Stimulated activated effector memory CD8-positive, alpha-beta T cell treated with anti-CD3 and anti-CD28 coated beads, Interleukin-12 subunit alpha, Interleukin-12 subunit beta, amount 100 ng/mL, for 72 hours (primary cell): ENCODE measurements at places on chromosomes 5 and 9.

DNA sequence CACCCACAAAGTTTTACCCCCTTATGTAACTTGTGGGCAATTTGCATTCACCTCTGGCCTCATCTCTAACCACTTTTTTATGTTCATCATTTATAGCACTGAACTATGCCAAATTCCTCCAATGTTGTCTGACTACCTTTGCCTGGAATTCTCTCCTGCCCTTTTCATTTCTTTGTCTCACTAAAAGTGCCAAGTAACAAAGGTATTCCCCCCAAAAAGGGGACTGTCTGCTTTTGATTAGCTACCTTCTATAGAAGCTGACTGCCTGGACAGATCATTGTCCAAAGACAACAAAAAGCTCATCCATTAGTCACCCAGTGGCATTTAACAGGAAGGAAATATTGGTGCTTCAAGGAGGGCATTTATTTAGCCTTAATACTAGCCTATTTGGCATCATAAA, 189.9 kb upstream of the VCAN start:
- DNase-seq, result no peak

- no peak for DNase-seq
Measured at GRCh38 chr5:154559398-154560276, 81.6 kb upstream of the HAND1 start.

- DNase-seq, result no peak
Measured at GRCh38 chr9:71202931-71203330, 81.5 kb upstream of the TRPM3 start.

- DNase-seq, result no peak
Measured at GRCh38 chr5:173802670-173803165, 85.4 kb upstream of the CPEB4 start.

- no peak for DNase-seq
Measured at GRCh38 chr9:128733256-128733655, 9.3 kb upstream of the ZDHHC12 start.

DNA sequence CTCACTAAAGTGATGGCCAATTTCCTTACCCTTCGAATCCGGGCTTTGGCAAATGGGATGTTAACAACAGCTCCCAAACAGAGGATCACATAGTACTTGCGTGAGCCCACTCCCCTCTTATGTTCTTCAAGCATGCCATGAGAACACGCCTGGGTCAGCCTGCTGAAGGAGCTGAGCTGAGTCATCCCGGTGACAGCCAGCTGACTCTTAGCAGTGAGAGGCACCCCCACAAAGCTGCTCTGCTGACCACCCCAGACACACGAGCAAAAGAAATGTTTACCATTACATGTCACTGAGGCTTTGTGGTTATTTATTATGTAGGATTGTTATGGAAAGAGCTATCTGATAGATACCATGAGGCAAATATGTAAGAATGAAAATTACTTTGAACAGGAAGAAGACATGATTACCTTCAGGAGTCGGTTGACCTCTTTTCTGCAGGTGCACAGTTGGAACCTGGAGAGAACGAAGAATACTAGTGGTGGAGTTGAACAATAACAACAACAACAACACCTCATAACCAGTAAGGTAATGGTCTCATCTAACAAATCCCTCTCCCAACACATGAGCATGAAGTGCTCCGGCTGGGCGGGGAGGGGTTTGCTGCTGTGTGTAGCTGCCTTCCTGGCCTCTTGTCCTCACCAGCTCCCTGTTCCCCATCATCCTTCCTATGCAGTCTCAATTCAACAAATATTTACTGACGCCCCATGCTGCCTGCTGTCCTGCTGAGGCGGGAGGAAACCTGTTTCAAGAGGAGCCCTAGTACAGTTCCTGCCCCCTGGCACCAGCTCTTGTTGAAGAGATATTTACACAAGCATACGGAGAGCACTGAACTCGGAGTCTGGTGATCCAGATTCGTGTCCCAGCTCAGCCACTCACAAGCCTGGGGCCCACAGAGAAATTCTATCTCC, 69.4 kb upstream of the LHFPL2 start:
- no peak for DNase-seq

- DNase-seq, result no peak
Measured at GRCh38 chr5:92581690-92582089, 999.3 kb downstream of the NR2F1-AS1 start.

DNA sequence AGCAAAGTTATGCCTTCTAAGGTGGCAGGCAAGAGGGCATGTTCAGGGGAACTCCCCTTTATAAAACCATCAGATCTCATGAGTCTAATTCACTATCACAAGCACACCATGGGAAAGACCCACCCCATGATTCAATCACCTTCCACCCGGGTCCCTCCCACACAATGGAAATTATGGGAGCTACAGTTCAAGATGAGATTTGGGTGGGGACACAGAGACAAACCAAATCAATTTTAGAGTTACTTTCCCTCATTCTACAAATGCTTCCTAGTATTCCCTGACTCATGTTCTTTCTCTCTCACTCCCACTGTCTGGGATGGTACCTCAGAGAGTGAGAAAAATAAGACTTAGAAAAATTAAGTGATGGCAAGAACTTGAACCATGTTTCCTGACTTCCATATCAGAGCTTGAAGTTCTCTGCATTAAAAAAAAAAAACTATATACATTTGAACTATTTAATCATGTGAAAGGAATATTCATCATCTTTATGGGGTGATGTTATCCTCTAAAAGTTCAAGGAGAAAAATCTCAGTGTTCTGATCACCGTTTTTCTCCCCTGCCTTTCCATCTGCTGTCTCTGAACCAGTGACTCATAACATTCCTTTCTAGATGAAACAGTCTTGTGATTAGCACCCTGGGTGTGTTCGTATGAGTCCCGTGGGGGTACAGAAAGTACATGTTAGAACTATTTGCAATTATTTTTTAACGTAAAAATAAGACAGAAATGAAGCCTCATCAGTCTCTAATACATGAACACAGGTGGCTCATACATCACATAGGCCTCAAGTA, 282.9 kb downstream of the SLF1 start:
- DNase-seq, result no peak

DNA sequence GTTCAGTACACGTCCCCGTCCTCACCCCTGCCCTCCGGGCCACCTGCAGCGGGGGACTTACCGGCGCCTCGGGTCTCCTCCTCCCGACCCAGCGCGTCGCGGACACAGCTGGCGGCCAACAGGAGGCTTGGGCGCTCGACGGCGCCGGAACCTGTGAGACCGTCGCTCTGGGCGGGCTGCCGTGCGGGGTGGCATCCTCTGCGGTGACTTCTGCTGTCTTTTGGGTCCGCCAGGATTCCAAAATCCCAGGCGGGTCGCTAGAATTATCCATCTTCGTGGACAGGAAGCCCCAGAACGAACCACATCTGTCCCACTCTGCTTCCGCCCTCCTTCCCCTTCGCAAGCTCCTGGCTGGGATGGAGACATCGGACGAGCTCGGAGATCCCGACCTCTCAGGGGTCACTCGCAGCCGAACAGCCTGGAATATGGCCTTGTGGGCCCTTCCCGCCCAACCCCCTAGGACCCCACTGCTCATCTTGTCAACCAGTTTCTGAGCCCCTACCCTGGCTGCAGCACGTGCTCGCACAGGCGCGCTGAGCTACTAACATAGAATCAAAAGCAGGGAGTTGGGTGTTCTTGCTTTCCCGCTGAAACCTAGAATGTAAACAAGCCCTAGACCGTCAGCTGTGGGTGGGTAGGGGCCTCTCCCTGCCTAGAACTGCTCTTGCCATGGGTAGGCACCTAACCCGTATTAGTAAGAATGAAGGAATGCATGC, 947 bp upstream of the MARCHF3 start:
- DNase-seq, result peak; percentile 53

DNA sequence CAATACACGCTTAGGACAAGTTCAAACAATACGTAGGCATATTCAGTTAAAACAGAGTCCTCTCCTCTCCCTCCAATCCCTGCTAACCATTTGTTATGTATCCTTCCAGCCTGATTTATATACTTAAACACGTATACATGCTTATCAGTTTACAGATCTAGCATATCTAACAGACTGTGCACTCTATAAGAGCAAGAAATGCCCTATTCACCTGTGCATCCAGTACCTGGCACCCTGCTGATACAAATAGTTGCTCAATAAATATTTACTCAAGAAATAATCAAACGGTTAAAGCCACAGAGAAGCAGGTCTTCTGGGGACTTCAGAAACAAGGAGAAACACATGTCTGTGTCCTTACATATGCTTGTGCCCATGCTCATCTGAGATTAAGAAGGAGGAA, 55.9 kb downstream of the MLLT3 start:
- no peak for DNase-seq

- DNase-seq, result no peak
Measured at GRCh38 chr9:114203410-114204140, 48.2 kb downstream of the COL27A1 start.

DNA sequence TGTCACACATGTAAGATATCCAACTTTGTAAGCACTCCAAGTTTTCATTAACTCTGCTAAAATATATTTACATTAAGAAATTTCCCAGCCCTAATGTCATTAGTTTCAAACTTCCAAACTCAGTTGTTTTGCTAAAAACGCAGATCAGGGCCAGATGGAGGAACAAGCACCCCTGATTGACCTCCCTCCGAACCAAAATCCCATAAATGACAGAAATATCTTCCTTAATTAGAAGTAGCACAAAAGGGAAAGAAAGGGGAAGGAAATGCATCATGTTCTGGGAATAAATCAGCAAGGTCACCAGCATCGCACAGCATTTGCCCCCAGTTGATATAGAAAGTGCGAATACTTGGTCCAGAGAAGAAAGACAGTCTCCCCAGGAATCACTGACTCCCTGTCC, 61.4 kb upstream of the RUFY1 start:
- no peak for DNase-seq

GRCh38 chr9:127170103-127170502, 47.7 kb upstream of the ANGPTL2 start:
- DNase-seq, result no peak
